ENCODE measurements at places on chromosomes 5 and 9. TPM values are rescaled to one million over a fixed set of nuclear protein-coding genes. Genes with fewer than 3 reads are reported as not detected.

The PCDHGC5 gene
- 2.6 TPM for total RNA-seq

GRCh38 chr5:74648835-74649293 lies 8.3 kb upstream of the ENC1 start:
- DNase-seq: peak; percentile 58
- no peaks in the 10 kb centered on the region for H3K36me3 ChIP-seq
- H3K4me1 ChIP-seq: peaks cover 38% of the 10 kb centered on the region
- no peak overlapping the region for H3K27ac ChIP-seq
- peak overlapping the region; percentile 3 for H3K4me3 ChIP-seq

DNA sequence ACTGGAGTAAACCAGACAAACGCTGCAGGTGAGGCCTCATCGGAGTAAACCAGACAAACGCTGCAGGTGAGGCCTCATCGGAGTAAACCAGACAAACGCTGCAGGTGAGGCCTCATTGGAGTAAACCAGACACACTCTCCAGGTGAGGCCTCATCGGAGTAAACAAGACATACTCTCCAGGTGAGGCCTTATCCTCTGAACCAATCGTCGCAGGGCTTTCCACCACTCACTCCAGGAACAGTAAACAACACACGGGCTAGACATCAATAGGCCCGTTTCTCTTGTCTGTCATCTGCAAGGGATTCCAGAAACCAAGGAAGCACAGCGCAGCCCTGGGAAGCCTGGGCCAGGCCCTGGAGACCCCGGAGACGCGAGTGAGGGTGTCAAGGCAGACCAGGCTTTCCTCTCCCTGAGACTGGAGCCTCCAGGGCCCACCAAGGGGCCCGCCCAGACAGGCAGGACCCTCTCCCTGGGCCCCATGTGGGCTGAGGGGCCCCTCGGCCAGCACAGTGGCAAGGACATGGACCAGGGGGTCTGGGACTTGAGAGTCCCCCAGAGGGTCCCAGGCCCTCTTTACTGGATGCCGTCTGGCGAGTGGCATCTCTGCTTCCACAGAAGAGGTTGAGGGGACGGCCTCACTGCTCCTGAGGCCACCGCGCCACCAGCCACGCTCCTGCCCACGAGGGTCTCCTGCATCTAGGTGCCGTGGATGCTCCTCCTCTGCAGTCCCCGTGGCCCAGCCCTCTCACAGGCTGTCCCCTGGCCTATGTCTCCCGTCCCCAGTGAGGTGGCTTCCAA lies 26.4 kb upstream of the NSMF start:
- H3K27ac ChIP-seq: no peak overlapping the region
- no peaks in the 10 kb centered on the region for H3K36me3 ChIP-seq
- H3K27me3 ChIP-seq: peaks cover 10% of the 10 kb centered on the region
- H3K4me1 ChIP-seq: peaks cover 14% of the 10 kb centered on the region
- no peak overlapping the region for H3K4me3 ChIP-seq

- no peaks in the 10 kb centered on the region for H3K4me1 ChIP-seq
- H3K36me3 ChIP-seq: no peaks in the 10 kb centered on the region
- no peak for DNase-seq
- no peak overlapping the region for H3K27ac ChIP-seq
These were observed 111.1 kb upstream of the CKMT2 start for GRCh38 chr5:81121836-81122630.

All from HFFc6 (cell line).